Frontal cortex (tissue), 4 donors: ENCODE measurements at places on chromosomes 12 and 14. TPM values are rescaled to one million over a fixed set of nuclear protein-coding genes. Genes with fewer than 3 reads are reported as not detected.

The OTOGL gene
- total RNA-seq, result 0.41 TPM

The TUNAR gene
- 7.3 TPM for total RNA-seq

The TMEM229B gene
- 22.4 TPM for total RNA-seq

The PEX5 gene
- total RNA-seq, result 71.7 TPM

The OLR1 gene
- 4.1 TPM for total RNA-seq

The CLEC12A gene
- total RNA-seq, result 0.41 TPM

The WSCD2 gene
- total RNA-seq, result 2.9 TPM

The GPR84 gene
- total RNA-seq, result not detected

The ADCY6 gene
- total RNA-seq, result 25.7 TPM

The ATF1 gene
- total RNA-seq, result 26.5 TPM

The ANO6 gene
- total RNA-seq, result 9.4 TPM

The RNASE1 gene
- total RNA-seq, result 12.2 TPM

The DHRS2 gene
- total RNA-seq, result 0.41 TPM

The APOF gene
- total RNA-seq, result not detected

The NANOG gene
- not detected for total RNA-seq

The CISTR gene
- not detected for total RNA-seq

The NT5DC3 gene
- total RNA-seq, result 22.4 TPM

The COX8C gene
- not detected for total RNA-seq

The C12orf54 gene
- not detected for total RNA-seq

The SNRPF gene
- 25.7 TPM for total RNA-seq

The FOXA1 gene
- not detected for total RNA-seq

The GLIPR1L1 gene
- under 0.01 TPM for total RNA-seq

The CFAP54 gene
- total RNA-seq, result 5.3 TPM

The CLEC4D gene
- total RNA-seq, result under 0.01 TPM

The TAS2R42 gene
- total RNA-seq, result not detected

The TMEM233 gene
- total RNA-seq, result under 0.01 TPM

The DPPA3 gene
- not detected for total RNA-seq

The CARMIL3 gene
- 18.8 TPM for total RNA-seq

The CABP1 gene
- total RNA-seq, result 2.0 TPM

The AMDHD1 gene
- 0.82 TPM for total RNA-seq

The ALX1 gene
- under 0.01 TPM for total RNA-seq

The TBX3 gene
- total RNA-seq, result 1.6 TPM

The PLEKHG7 gene
- not detected for total RNA-seq

The LRRK2 gene
- total RNA-seq, result 8.6 TPM

The HHIPL1 gene
- 5.3 TPM for total RNA-seq

The PAPLN gene
- 1.2 TPM for total RNA-seq
